Kidney (tissue), 22 donors: ENCODE measurements at places on chromosomes 3 and 15. TPM values are rescaled to one million over a fixed set of nuclear protein-coding genes. Genes with fewer than 3 reads are reported as not detected.

RTP3 gene
- not detected for total RNA-seq

DNAJA4 gene
- 31.1 TPM for total RNA-seq

ITIH3 gene
- 2.3 TPM for total RNA-seq

FGF12 gene
- total RNA-seq, result 1.8 TPM

LTK gene
- total RNA-seq, result 0.91 TPM

ISL2 gene
- total RNA-seq, result 0.44 TPM

C3orf49 gene
- not detected for total RNA-seq
